ENCODE measurements at places on chromosomes 6 and 20.

DNA sequence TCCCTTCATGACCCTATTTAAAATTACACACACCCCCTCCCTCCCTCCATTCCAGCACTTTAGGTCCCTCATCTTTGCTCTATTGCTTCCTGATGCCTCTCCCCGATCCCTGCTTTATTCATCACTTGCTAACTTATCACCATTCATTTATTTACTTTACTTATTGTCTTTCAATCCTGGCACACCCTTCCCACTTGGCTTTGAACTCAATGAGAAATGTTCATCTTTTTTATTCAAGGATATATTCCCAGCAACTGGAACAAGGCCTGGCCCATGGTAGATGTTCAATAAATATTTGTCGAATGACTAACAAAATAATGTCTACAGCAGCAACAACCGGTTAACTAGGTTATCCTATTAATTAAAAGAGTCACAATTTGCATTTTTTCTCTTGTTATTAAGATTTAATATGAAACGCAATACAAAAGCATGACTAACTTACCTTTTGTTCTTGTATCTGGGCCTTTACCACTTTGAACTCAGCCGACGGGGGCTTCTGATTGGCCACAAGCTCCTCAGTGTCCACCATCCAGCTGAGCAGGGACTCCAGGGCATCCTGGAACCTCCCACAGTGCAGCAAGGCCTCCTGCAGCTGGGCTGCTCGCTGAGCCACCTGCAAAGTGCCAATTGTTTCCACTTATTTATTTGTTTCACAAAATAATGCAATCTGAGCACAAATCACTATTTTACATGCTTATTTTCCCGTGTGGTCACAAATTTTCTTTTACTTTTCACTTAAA is 107.8 kb downstream of the DST start:
- DNase-seq = no peak

DNA sequence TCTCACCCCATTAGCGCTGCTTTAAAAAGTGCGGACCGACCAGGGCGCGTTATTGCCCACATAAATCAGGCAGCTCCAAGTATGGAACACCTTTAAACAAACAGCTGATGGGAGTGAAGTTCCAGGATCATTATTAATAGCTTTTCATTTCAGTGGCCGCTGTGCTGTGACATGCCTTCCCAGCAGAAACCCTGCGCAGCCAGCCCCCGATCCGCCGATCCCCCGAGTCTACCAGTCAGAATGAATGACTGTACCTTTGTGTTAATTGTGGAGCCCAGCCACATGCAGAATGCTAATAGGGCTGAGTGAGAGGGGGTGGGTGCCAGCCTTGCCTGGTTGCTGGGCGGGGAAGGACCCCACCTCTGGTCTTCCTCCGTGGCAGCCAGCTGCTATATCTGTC is 21.9 kb downstream of the CDH22 start:
- DNase-seq = no peak

DNA sequence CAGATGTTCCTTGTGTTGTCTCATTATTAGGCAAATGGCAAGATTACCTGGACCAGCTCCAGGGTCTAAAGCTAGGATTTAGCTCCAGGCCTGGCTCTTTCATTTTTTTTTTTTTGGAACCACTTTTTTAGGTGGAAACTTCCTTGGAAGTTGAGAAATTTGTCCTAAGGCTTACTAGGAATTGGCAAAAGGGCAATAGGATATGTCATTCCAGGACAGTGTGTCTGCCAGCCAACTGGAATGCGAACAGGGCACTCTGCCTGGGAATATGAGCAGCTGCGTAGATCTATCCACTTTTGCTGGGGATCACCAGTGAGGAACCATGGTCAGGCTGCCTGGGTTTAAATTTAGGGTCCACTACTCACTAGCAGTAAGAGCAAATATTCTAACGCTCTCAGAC is 304.0 kb downstream of the TSHZ2 start:
- no peak for DNase-seq

- no peak for DNase-seq
Measured at GRCh38 chr20:47790580-47790965, 5.3 kb upstream of the SULF2 start.

All from NCI-H1694 (cell line).